ENCODE measurements at places on chromosomes 11 and 22. TPM values are rescaled to one million over a fixed set of nuclear protein-coding genes. Genes with fewer than 3 reads are reported as not detected.
A peak's percentile ranks its signal among the peaks of the same experiment; 100 is the strongest.

The YPEL4 gene
- total RNA-seq = 0.26 TPM

The NXPE2 gene
- not detected for total RNA-seq

DNA sequence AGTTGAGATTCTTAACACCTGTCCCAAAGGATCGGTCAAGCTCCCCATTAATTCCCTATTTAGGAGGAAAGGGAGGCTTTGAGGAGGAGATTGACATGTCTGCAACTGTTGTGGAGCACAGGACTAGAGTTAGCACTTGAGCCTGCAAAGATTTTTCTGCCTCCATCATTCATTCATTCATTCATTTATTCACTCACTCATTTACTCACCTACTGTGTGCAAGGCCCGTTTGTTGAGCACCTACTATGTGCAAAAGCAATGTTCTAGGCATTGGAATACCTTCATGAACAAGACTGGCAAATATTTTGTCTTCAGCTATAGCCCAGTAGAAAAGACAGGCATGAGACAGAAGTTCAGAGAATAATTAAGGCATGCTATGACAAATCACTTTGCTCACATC, 43.2 kb upstream of the CD82 start:
- no peak for DNase-seq

DNA sequence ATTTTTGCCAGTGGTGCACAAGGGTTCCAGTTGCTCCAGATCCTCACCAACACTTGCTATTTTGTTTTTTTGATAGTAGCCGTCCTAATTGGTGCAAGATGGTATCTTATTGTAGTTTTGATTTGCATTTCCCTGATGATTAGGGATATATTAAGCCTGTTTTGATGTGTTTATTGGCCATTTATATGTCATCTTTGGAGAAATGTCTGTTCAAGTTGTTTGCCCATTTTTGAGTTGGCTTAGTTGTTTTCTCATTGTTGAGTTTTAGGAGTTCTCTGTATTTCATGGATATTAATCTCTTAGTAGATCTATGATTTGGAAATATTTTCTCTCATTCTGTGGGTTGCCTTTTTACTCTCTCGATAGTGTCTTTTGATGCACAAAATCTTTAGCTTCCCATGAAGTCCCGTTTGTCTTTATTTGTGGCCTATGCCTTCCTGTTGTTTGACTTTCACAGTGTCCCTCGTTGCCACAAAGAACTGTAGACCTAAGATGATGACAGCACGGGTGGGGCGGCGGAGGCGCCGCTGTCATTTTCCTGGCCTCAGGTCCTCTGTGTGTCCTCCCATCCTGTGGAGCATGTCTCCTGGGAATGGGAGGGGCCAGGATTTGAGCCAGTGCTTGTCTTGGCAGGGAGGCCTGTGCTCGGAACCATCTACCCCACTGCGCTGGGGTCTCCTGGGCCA, 33.5 kb downstream of the LRP5 start:
- DNase-seq = no peak

The SYT13 gene
- total RNA-seq = not detected

- peak; percentile 65 for DNase-seq
These were observed at the start of gene DLG2 for GRCh38 chr11:85627332-85627997. Gene DLG2 (minus strand): TSS chr11:85627344.

- no peak for DNase-seq
These were observed 268.6 kb downstream of the TMEM135 start for GRCh38 chr11:87306262-87306851.

The EMID1 gene
- not detected for total RNA-seq

- no peak for DNase-seq
These were observed 467.3 kb upstream of the B3GAT1 start for GRCh38 chr11:134879341-134879740.

GRCh38 chr22:24107661-24108060, 73.6 kb upstream of the SUSD2 start:
- DNase-seq = peak; percentile 11

- no peak for DNase-seq
These were observed 21.7 kb downstream of the FANCF start for GRCh38 chr11:22603933-22604332.

The INCENP gene
- 5.8 TPM for total RNA-seq

The MIAT gene
- 0.64 TPM for total RNA-seq

DNA sequence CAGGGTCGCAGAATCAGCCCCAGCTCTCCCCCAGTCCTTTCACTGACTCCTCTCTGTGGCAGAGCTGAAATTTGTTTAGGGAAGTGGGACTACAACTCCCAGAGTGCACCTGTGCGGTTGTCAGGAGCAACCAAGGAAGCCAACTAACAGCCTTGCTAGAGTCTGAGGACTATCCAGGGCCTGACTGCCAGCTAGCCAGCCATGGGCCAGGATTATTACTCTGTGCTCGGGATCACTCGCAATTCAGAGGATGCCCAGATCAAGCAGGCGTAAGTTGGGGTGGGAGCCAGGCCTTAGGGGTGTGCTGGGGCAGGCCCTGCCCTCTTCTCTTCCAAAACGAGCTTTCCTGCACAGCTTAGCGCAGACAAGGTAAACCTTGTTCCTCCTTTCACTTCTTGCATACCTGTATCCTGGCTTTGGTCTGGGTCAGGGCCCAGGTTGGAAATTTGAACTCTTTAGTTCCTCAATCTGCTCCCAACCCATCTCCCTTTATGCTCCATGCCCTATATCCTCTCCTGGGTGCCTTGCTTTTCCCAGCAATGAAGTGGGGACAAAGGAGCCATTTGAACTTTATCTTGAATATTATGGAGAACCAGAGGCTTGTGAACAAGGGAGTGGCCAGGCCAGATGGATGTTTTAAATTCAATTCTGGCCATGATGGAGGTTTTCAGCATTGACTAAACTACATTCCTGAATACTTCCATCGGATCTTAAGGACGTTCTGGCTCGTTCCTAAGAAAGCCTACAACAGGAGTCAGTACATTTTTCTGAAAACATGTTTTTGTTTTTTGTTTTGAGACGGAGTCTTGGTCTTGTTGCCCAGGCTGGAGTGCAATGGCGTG, at the start of gene DNAJB13:
DNAJB13 (plus strand) TSS at position 158 of the 842 bp plus-strand sequence; CDS start at position 202, 44 bp downstream.
- DNase-seq = peak; percentile 73

The KCNJ5 gene
- 15.5 TPM for total RNA-seq

GRCh38 chr11:35135222-35135621, 3.7 kb upstream of the CD44 start:
- no peak for DNase-seq

The SMC1B gene
- not detected for total RNA-seq

GRCh38 chr11:5285703-5286340, 15.9 kb downstream of the OR51B4 start:
- peak; percentile 98 for DNase-seq

The PDE2A gene
- total RNA-seq = 1.6 TPM

DNA sequence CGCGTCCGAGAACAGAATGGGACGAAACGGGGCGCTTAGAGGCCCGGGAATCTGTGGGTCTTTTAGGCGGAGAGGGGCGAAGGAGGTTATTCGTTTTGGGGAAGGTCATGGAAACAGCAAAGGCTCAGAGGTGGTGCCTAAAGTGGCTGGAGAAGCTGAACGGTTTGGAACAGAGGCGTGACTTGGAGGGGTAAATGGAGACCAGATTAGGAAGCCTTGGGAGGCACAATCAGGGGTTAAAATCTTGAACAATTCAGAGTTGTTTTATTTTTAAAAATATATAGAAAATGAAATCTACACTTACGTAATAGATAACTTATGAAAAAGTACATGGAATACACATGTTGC, 247 bp upstream of the PLAAT5 start:
- DNase-seq = no peak

DNA sequence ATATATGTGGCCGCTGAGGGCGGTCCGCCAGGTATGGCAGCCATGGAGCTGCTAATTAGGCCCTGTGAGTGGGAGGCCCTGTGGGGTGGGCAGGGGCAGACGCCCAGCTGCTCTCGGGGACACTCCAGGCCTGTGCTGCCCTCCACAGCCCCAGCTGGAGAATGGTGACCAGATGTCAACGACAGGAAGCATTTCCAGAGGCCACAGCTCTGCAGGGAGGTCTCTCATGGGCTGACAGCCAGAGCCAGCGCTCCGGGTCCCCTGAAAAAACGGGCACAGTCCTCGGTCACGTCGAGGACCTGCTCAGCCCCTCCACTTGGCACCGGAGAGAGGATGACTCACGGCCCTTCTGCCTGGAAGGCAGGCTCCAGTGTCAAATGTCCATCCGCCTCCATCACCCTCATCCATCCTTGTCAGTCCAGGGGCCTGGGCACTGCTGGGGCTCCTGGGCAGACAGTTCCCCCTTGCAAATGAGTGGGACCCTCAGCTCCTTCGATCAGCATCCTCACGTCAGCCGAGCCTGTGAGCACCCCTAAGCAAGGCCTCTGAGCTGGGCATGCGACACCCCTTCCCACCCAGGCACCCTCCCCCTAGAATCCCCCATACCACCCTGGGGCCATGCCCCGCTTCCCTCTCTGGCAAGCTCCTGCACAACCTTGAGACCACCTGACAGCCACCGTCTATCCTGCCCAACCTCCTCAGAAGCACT, 1.9 kb downstream of the BID start:
- peak; percentile 29 for DNase-seq

DNA sequence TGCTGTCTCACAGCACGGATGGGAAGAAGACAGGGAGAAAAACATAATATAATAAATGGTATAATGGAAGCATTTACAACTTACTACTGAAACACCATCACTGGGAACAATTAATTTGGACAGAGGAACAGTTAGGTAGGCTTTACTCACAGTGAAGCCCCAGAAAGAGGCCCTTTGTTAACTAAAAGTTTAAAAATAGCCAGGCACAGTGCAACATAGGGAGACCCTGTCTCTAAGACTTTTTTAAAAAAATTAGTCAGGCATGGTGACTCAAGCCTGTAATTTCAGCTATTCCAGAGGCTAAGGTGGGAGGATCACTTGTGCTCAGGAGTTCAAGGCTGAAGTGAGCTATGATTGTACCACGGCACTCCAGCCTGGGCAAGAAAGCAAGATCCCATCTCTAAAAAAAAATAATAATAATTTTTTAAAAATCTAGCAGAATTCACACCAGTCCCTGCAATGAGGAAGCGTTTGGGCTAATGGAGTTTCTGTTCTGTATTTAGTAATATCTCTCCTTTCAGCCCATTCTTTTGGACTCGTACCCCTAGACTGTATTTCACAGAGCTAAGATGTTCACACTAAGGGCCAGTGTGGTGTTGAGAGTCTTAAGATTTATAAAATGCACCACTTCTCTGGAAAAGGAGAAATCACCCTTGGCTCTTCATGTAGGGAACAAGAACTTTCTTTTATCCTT, 275.5 kb downstream of the SOX6 start:
- no peak for DNase-seq

GRCh38 chr11:98260983-98261382, 759.8 kb upstream of the CNTN5 start:
- peak; percentile 0 for DNase-seq

- peak; percentile 95 for DNase-seq
These were observed 35.5 kb downstream of the C2CD3 start for GRCh38 chr11:74135127-74135840.

DNA sequence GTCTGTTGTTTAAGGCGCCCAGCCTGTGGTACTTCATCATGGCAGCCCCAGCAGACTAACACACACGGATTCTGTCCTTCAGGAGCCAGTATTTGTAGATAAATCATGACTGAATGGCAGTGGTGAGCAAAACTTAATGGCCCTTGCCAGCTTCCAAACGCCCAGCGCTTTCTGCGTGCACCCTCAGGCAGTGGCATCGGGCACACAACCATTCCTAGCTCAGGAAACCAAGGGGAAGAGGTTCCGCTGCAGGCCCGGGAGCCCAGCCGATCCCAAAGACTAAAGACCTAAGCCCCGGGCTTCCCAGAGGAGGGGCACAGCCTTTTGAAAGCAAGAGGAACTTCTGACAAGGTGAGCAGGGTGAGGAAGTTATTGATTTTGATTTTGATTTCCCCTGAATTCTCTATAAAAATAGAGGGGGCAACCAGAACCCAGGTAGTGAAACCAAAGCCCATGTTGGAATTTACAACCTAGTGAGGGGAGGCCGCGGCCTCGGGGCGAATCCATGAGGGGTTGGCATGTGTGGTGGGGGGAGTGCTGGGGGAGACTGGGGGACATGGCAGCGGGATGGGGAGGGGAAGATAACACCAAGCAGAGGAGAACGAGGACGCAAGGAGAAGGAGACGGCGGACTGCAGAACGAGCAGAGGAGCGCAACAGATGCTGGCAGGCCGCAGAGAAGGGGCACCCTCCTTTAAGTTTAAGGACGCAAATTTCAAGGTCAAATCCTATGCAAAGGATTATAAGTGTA, 79.9 kb upstream of the SEPTIN5 start:
- DNase-seq = no peak

The PATE4 gene
- total RNA-seq = not detected

DNA sequence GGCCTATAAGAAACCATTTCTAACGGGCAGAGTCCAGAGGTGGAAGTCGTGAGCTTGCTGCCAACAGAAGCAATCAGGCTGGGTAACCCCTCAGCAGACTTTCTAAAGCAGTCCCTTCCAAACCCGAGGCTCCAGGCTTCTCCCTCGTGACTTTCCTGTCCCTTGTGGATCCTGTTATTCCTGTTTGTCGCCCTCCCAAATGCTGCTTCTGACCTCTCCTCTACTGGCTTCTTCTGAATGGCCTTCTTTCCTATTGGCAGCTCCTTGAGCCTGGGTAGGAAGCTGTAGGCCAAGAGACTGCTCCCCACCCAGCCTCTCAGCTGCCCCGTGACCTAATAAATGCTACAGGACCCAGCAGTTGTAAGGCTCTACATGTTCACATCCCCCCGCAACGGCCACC, 35.0 kb downstream of the MAFF start:
- DNase-seq = peak; percentile 32

The P2RX3 gene
- not detected for total RNA-seq

DNA sequence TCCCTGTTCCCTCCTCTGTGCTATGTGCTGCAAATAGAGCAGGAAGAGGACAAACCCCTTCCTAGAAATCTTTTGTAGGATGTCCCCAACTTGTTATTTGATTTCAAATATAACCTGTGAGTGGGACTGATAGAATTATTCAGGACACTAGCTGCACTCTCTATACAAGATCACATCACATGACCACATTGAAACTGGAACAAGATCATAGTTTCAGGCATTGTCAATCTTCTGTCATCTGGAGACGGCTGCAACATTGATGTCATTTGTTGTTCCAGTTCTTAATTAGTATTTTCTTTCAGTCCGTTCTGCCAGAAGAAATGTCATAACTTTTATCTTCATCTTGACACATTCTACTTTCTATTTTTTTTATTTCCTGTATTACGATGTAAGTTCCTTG, 89.3 kb downstream of the GRIA4 start:
- no peak for DNase-seq

DNA sequence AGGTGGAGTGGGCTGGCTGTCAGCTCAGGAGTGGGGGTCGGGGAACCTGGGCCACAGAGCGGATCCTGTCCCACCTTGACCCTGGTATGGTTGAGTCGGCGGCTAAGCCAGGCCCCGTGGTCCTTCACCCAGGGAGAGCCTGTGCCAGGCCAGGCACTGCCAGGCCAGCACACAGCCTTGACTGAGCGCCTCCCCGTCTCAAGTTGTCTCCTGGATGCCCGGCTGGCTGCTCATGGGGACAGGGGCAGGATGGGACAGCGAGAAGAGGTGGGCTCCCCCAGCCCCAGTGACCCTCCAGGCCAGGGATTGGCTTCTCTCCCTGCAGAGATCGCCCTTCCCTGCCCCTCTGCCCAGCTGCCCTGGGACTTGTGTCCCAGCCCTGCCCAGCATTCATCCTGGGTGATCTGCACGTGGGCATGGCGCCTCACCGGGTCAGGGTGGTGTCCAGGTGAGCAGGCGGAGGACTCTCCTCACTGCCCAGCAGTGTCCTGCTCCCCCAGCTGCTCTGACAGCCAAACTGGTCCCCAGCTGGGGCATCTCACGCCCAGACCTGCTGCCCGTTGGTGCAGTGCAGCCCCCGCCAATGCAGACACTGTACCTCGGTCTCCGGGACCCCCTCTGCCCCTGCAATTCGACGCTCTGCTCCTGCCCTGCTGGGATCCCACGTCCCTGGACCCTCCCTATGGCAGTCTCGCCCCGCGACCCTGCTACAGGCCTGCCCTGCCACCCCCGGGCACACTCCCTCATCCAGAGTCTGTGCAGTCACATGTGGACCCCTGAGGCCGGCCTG, 28.8 kb upstream of the CCDC188 start:
- DNase-seq = no peak
